IPS DF 6.9 (cell line): ENCODE measurements at places on chromosomes 4 and X.

DNA sequence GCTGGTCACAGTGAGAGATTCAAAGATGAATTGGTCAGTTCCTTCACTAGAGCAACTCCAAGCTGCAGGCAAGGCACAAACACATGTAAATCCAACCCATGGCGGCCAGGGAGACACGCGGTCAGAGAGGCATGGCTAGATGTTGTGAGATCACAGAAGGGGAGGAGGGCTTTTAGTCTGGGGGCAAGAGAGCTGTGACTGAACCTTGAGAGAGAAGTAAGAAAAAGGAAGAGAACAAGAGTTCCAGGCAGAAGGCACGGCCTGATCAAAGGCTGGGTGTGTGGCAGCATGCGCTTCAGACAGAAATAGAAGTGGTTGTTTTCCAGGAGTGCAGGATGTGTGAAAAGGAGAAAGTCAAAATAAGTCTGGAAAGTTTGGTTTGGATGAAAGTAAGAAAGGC is 15.9 kb downstream of the CCDC149 start:
- DNase-seq: no peak

DNA sequence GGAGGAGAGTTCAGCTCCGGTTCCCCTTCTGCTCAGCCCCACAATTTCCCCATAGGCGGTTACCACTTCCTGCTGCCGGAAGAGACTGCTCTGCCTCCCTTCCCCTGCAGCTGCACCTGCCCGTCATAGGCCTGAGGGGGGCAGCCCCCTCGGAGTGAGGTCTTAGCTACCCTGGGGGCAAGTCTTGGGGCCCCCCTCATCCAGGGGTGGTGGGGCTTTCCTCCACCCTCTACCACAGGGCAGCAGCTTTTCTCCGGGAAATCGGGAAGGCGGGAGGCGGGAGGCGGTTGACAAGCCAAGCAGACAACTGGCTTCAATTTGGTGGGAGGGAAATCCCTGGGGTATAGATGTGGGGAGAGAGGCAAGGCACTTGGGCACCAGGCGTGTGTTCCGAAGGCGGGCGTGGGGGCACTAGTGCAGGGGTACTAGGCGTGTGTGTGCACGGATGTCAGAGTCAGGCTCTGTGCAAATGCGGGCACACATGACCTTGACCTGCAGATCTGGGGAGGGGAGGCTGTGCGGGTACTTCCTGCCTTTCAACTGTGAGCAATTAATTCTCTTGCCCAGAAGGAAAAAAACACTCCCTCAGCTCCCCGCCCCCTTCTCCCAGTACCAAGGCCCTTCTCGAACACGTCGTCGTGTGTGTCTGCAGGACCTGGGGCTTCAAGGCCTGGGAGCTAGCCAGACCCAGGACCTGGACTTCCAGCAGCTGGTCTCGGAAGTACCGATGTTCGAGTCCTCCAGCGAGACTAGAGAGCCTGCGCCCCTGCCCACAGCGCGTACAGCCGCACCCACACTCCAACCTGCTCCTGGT is 1.0 kb upstream of the ARHGAP4 start:
- DNase-seq: no peak

DNA sequence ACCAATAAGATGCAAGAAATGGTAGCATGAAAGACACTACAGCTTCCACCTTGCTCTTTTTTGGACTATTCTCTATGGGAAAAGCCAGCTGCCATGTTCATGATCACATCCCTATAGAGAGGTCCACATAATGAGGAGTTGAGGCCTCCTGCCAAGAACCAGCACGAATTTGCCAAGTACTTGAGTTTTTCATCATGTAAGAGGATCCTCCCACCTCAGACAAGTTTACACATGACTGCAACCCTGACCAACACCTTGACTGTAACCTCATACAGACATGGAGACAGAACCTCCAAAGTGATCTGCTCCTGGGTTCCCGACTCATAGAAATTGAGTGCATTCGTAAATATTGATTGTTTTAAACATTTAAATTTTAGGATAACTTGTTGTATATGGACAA is 135.2 kb upstream of the TSPAN5 start:
- DNase-seq: no peak

DNA sequence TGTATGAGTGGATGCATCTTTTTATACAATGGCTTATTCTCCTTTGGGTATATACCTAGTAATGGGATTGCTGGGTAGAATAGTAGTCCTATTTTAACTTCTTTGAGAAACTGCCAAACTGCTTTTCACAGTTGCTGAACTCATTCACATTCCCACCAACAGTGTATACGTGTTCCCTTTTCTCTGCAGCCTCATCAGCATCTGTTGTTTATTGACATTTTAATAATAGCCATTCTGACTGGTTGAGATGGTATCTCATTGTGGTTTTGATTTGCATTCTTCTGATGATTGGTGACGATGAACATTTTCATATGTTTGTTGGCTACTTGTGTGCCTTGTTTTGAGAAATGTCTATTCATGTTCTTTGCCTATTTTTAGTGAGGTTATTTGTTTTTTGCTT is 687.0 kb upstream of the EPHA5 start:
- no peak for DNase-seq

DNA sequence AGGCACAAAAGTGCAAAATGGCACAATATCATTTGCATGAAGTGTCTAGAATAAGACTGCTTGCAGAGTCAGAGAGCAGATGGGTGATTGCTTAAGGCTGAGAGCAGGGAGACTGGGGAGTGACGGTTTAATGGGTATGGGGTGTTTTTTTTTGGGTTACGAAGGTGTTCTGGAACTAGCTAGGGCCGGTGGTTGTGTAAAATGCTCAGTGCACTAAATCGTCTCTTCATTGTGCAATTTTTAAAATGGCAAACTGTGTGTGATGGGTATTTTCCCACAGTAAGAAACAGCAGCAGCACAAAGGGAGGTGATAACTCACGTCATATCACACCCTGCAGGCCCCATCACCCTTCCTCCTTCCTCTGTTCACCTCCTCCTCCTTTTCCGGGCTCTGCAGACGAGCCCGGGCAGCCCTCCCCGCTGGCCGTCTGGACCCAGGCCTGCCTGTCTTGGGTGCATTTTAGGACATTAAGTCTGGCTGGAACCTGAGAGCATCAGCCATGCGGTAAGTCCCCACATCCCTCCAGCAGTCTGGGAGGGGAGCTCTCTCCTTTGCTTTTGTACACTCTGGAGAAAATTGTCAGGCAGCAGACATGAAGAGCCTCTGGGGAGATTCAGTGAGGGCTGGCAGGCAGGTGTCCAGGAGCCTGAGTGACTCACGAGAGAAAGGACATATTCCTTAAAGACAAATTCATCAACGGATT is 42.7 kb downstream of the ASMT start:
- DNase-seq: no peak

DNA sequence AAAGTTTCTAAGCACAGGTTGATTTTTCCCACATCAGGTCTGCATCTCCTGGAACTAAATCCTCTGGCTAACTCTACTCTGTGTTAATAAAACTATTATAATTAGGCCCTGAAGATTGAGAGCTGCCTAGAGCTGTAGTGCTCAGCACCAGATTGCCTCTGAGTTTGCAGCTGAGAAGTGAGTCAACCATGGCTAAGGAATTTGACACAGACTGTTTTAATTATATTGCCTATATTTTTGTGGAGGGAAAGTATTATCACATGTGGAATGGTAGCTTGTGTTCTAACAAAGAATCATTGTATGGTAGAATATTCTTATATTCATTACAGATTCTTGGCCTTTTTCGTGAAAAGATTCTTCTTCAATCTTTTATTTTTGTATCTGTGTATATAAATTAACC is 1907.6 kb upstream of the TENM3 start:
- DNase-seq: no peak

GRCh38 chrX:150203248-150203645 is 159.9 kb upstream of the MAMLD1 start:
- DNase-seq: no peak

DNA sequence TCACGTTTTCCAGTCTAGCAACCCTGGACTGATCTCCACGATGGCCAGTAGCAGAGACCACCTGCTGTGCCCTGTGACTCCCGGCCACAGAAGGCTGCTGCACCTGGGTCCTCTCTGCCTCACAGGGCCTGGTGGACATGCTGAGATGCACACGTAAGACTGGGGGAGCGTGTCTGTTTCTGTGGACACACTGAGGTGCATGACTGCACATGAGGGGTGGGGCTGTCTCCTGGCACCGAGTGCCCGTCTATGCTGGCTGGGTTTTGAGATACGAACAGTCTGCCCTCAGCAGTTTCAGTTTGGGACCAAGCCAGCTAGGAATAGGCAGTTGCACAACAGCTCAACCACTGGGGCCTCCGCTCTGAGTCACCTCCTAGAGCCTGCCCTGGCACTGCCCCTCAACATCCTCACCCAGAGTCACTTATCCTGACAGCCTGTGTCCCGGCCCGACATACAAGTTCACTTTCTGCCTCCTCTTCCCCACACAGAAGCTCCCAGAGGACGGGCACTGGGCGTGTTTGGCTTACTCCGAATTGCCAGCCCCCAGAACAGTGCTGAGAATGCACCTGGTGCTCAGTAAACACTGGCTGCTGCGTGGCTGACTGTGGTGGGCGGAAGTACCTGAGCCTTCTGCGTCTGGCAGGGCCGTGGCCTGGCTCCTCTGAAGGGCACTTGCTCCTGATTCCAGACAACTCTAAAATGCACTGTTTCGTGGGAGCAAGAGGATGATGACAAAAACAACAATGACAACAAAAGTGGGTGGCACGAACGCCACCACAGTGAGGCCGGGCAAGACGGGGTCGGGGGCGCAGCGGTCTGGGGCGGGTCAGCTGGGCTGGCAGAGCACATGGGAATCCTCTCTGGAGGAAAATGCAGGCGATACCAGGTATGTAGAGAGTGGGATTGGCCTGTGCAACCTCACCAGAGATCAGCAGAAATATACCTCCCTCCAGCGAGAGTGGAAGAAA is 30.9 kb downstream of the RNF212 start:
- DNase-seq: no peak

DNA sequence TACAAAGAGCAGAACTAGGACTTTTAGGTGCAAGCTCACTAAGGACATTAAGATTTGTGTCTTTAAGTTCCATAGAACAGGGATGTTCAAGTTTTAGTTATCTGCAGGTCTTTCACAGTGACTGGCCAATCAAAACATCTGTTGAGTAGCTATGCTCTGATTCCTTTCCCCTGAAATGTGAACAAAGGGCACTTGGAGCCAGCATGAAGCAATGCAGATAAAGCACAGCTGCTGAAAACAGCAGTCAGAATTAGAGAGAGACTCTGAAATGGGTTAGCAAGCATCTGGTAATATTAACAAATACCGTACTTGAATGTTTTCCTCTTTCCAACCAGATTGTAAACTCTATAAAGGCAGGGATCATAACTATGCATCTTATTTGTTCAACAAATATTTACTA is 276.9 kb downstream of the RAB28 start:
- DNase-seq: no peak

GRCh38 chrX:57596109-57596508 is 4.3 kb downstream of the ZXDB start:
- no peak for DNase-seq

GRCh38 chr4:134365852-134366251 is 164.3 kb upstream of the PABPC4L start:
- no peak for DNase-seq

DNA sequence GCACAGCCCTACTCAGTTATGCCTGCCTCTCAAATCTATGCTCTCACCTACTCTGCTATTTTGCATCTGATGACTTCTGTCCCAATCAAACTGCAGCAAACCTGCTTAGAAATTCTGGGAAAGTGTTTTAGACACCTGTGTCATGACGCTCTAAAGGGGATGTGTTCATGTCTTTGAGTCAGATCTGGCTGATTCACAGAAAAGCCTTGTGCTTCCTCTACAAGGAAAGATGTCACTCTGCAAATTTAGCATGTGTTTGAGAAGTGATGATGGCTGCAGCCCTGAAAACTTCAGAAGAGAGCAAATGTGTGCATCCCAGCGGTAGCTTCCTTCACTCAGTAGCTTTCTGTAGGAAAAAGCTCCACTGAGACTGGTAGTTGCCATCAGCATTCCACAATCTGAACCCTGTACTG is 235.4 kb downstream of the MGST2 start:
- no peak for DNase-seq

DNA sequence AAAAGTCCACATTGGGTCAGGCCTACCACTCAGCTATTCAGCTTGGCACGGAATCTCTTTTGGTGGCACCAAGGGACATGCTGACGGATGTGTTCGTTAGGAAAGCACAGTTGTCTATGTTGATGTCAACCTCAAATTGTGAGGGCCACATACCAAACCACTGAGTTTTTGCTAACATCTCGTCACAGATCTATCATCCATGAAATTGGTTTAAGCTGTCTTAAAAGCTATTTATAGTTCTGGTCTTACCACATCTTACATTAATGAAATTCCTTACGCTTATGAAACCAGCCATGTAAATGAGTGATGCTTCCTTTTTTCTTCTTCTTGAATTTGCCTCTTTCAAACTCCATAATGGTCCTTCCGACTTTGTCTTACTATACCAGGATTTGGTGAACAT is 101.5 kb downstream of the MGST2 start:
- DNase-seq: no peak

DNA sequence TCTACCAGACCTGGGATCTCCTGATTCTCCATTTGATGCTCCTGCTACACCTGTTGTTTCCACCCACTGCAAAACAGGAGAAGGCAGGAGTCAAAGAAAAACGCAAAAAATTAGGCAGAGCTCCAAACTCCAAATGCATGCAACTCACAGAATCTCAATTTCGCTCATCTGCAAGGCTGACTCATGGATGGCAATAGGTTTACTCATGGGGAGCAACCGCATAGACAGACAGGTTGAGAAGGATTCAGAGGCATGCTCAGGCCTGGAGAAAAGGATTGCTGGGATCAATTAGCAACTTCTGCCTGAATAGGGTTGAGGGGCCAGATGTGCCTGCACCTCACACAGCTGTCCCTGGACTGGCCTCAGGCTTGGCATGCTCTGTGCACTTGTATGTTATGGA is 231.0 kb downstream of the LDB2 start:
- DNase-seq: no peak

GRCh38 chr4:44159991-44160390 is 288.6 kb downstream of the KCTD8 start:
- DNase-seq: no peak

DNA sequence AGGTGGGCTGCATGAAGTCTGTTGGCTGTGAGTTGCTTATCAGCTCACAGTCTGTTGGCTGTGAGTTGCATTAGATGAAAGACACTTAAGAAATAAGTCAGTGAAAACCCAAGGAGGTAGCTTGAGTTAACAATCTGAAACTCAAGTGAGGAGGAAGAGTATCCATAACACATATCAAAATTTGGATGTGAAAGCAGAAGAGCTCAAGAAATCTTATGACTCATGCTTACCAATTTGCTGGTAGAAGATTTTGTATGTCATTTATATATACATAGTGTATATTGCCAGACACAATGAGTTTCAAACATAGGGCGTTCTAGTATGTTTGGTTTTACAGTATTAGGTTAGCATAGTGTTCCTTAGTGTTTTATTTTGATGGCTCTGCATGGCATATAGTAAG is 107.4 kb downstream of the DDIT4L start:
- no peak for DNase-seq

GRCh38 chr4:24657768-24658617 is 73.6 kb upstream of the DHX15 start:
- no peak for DNase-seq
